ENCODE measurements at places on chromosomes 7 and 10.
A peak's percentile ranks its signal among the peaks of the same experiment; 100 is the strongest.

DNA sequence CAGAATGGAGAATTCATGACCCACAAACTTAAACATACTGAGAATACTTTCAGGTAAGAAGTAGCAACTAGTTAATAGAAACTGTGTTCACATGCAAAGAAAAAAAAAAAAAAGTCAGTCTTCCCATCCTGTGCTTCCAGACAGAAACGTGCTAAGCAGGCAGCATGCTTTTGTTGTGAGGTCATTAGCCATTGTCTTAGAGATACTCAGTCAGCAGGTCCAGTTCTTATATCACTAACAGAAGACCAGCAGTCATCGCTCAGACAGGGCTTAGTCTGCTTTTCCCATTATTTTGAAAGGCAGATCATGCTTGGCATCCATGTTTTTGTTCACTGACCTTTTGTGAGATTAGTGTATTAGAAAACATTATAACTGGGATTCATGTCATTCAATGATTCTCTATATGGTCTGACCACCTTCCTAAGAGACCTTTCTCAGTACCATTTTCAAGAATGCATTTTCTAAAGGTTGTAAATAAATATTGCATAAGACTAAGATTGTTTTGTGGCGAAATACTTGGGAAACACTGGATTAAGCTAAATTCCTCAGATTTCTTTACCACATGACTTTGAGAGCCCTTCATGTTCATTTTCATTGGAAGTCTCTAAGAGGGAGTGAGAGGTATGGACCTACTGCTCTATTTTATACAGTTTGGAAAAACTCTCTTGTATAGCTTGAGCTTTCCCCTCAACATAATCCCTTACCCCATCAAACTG, 45.0 kb upstream of the AGBL3 start:
- DNase-seq, result no peak

GRCh38 chr10:95236068-95236903, 42.2 kb downstream of the ACSM6 start:
- no peak for DNase-seq

DNA sequence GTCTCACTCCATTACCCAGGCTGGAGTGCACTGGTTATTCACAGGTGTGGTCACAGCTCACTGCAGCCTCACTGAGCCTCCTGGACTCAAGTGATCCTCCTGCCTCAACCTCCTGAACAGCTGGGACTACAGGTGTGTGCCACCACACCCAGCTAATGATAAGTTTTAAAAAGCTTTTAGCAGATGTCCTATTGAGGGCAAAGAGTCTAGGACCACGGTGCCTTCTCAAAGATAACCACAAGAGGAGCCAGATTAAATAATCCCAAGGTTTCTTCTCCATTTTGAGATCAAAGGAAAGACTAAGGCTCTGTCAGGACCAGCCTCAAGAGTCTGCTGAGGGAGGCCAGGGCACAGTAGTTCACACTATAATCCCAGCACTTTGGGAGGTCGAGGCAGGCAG, 4.7 kb downstream of the ATP5MF start:
- DNase-seq, result no peak

- DNase-seq, result no peak
Measured at GRCh38 chr10:127435246-127435645, 113.9 kb upstream of the NPS start.

DNA sequence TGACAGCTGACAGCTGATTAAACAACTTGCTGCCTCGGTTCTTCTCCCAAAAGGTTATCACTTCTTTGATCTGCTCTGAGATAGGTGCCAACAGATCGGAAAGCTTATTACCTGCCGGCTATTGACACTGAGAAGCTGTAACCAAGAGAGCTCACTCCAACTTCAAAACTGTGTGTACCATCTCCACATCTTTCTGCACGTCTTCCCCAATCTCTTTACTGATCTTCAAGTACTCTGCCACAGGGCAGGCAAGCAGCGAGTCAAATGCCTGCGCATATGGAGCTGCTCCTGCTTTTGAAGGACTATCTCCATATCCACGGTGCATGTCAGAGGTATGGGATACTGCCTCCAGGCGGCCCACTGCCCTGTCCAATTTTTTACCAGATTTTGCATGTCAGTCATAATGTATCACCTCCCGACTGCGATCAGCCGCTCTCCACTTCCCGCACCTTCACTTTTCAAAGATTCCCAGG, 352 bp upstream of the ZNF485 start:
- DNase-seq, result no peak

GRCh38 chr10:3868271-3868664, 83.3 kb upstream of the KLF6 start:
- DNase-seq, result no peak

GRCh38 chr7:87316097-87316700, 29.3 kb upstream of the CROT start:
- no peak for DNase-seq

DNA sequence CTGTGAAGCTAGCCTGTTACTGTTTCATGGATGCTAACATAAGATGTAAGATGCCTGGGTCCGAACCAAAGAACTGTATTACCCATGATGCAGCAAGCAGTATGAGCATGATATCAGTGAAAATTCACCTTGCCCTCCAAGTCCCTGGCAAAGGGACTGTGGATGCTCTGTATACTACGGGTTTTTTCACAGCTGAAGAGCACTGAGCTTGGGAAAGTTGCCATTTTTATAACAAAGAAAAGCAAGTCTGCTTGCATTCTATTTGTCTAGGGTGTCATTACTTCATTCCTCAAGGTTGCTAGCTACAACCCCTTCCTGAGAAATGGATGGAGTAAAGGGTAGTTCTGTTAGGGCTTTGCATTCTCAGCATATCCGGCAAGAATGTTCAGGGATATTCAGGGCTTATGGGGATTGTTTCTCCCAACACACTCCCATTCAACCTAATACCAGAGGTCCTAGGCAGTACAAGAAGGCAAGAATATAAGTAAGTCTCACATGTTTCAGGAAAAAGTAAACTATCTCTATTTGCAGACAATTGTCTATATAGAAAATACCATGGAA, 5.1 kb upstream of the GPR22 start:
- no peak for DNase-seq

- DNase-seq, result no peak
Measured at GRCh38 chr7:74284781-74285259, 4.4 kb upstream of the CLIP2 start.

DNA sequence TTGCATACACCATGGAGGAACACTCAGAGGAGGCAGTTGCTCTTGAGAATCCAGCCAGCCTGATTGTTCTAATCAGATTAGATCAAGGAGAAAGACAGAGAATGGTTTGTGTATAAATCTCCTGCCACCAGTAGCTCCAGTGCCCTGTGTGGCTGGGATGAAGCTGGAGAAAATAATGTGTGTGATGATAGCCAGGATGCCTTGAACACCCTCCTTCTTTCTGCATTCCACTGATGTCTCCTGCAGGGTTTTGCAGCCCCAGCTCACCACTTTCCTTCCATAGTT, 614.7 kb upstream of the FOXK1 start:
- DNase-seq, result no peak

GRCh38 chr10:107496594-107496993, 332.1 kb upstream of the SORCS1 start:
- no peak for DNase-seq

- no peak for DNase-seq
Measured at GRCh38 chr7:32072397-32072796, 2.2 kb upstream of the PDE1C start.

DNA sequence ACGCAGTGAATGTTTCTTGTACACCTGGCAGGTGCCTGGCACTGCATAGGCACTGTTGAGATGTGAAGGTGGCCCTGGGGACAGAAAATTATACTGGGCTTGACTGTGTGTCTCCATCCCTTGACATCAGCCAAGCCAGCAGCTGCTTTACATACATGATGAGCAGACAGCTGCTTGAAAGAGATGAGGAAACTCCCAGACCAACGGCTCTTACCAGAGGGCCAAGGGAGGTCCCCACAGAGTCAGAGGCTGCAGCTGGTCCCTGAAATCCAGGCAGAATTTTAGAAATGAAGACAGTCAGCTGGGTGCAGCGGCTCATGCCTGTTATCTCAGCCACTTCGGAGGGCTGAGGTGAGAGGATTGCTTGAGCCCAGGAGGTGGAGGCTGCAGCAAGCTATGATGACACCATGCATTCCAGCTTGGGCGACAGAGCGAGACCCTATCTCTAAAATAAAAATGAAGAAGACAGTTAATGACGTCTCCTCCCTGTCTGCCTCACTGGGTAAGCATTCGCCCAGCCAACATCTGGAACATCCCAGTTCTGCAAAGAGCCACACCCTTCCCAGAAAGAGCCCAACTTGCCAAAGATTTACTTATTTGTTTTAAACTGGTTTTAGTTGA, 17.6 kb downstream of the LIMK1 start:
- DNase-seq, result no peak

DNA sequence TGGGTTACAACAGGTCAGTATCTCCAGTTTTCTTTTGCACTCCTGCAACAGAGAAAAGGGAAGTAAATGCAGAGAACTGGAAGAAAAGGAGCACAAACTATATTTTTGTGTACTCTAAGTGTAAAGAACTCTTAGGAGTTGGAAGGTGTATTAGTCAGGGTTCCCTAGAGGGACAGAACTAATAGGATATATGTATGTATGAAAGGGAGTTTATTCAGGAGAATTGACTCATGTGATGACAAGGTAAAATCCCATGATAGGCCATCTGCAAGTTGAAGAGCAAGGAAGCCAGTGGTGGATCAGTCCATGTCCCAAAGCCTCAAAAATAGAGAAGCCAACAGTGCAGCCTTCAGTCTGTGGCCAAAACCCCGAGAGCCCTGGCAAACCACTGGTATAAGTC, 22.6 kb upstream of the RAB18 start:
- DNase-seq, result no peak

DNA sequence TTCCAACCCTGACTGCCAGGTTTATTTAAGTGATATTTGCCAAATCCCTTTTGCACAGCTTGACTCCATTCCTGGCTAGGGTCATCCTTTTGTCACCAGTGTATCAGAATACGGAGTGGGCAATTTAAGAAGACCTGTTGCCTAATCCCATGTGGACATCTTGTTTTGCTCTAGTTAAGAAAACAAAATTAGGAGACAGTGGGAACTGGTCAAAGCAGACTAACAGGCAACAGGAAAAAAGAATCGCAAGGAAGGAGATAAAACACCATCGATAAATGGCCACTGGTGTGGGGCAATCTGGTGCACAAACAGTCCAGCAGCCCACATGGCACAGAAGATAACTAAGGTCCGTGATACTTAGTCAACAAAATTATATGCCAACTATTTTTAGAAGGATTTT, 21.4 kb downstream of the KDM7A start:
- DNase-seq, result no peak

GRCh38 chr10:43854007-43854406, 205.3 kb upstream of the ZNF32 start:
- no peak for DNase-seq

DNA sequence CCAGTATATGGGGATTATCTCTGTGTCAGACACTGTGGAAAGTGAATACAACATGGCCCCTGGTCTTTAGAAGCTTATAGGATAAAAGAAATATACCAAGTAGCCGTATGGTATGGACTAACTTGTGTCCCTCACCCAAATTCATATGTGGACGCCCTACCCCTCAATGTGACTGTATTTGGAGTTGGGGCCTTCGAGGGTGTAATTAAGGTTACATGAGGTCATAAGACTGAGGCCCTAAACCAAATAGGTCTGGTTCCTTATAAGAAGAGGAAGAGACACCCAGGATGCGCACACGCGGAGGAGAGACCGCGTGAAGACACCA, 36.3 kb downstream of the ASB13 start:
- no peak for DNase-seq

- DNase-seq, result peak; percentile 69
Measured at GRCh38 chr7:100015232-100016214, at the start of gene ZKSCAN1. TSS of gene ZKSCAN1 (plus strand) at chr7:100015596. CDS start at chr7:100023507, 7,911 bp downstream.

GRCh38 chr7:131103997-131104396, 223.7 kb upstream of the MKLN1 start:
- DNase-seq, result no peak

DNA sequence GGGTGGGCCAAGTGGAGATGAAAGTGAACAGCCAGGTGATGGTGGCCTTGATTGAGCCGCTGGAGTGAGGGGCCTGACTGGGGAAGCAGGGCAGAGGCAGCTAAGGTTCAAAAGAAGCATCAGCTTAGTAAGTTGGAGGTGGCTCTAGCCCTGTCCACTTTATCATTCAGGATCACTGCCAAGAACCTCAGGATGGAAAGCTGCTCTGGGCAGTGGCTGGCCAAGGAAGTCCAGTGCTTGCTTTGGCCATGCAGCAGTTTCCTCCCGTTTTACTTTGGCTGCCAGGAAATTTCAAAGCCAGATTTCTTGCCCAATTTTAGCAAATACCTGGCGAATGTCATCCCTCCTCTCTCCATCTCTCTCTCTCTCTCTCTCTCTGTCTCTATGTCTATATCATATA, 384.9 kb downstream of the PLXNA4 start:
- DNase-seq, result no peak

DNA sequence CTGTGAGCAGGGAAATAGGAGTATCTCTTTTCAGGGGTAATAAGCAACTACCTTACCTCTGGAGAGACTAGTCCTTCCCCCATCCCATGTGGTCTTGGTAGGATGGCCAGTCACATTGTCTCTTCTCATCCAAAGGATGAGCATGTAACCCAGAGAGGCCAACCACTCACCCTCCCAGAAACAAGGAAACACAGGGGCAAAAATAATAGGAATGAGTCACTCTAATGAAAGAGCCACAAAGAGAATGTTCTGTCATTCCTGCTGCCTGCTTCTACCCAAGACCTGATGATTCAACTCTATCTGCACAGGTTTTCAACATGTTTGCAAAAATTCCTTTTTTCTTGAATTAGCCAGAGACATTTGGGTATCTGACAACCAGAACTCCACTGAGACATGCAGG, 99.3 kb upstream of the NFE2L3 start:
- no peak for DNase-seq

- no peak for DNase-seq
Measured at GRCh38 chr7:107712025-107712424, 31.9 kb upstream of the CBLL1 start.

GRCh38 chr7:76513817-76514799, 3.8 kb downstream of the UPK3B start:
- no peak for DNase-seq

DNA sequence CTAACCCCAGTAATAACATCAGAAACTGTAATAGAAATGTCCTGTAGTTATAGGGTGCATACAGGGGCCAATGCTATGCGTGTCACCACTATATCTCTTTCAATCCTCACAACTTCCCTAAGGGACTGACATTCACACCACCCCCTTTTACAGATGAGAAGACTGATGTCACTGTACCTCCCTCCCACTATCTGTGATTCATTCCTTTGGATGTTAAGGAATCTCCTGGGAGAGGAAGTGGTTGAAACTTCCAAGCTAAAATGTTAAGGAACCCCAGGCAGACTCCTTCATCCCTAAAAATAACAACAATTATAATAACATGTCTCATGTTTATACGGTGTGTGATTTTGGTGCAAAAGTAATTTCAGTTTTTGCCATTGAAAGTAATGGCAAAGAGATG, 5.4 kb downstream of the COL13A1 start:
- DNase-seq, result no peak

- DNase-seq, result no peak
Measured at GRCh38 chr7:53521638-53522184, 486.3 kb downstream of the POM121L12 start.

- no peak for DNase-seq
Measured at GRCh38 chr10:64537928-64538327, 1016.7 kb downstream of the REEP3 start.

All from stimulated activated naive CD4-positive, alpha-beta T cell (primary cell).